ENCODE measurements at places on chromosomes 12 and 14. TPM values are rescaled to one million over a fixed set of nuclear protein-coding genes. Genes with fewer than 3 reads are reported as not detected.

SLC39A2 gene
- total RNA-seq: 0.04 TPM

DNA sequence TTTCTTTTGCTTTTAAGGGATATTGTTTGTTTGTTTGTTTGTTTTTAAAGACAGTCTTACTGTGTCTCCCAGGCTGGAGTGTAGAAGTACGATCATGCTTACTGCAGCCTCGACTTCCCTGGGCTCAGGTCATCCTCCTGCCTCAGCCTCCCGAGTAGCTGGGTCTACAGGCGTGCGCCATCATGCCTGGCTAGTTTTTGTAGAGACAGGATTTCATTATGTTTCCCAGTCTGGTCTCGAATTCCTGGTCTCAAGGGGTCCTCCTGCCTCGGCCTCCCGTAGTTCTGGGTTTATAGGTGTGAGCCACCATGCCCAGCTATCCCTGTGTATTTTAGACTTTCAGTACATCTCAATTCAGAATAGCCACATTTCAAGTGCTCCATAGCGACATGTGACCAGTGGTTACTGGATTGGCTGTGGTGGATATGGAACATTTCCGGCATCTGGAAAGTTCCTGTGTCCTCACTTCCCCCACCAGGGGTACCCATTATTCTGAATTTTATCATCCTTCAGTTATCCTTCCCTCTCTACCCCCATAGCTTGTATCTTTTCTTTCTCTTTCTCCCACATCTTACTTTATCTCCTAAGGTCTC lies 61.1 kb downstream of the HRK start:
- no peaks in the 10 kb centered on the region for H3K27me3 ChIP-seq
- peak; percentile 26 for DNase-seq
- peaks cover 11% of the 10 kb centered on the region for H3K4me1 ChIP-seq
- H3K27ac ChIP-seq: no peak overlapping the region
- no peak overlapping the region for H3K4me3 ChIP-seq

PLEKHG7 gene
- 0.18 TPM for total RNA-seq

DNA sequence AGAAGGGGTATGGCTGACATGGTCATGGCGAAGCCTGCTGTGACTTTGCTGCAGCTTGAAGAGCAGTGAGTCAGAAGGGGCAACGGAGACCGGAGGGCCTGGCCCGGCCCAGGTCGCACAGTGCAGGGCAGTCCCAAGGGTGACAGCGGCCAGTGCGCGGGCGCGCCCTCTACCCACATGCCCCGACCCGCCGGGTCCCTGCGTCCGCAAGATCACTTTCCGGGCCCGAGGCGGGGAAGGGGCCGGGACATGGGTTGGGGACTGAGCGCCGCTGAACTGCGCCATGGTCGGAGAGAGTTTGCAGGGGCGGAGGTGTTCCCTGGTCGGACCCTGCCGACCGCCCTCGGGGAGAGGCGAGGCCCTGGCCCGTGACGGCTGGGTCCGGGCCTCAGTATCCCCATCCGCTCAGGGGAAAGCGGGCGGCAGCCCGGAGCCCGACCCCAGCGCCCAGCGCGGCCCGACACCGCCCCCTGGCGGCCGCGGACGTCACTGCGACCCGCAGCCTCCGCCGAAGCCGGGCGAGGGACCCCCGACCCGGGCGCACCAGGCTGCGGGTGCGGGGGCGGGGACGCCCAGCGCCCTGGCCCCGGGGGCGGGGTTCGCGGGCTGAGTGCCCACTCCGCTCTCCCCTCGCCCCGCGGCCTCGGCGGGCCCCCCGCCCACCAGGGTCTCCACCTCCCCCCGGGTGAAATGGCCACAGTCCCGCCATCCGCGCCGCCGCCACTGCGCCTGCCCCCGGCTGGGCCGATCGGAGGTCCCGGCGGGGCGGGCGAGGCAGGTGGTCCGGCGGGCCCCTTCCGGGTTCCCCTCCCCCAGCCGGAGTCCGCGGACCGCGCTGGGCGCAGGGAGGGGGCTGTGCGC lies 7.2 kb upstream of the ANKRD9 start:
- peaks cover 5% of the 10 kb centered on the region for H3K4me1 ChIP-seq
- no peak overlapping the region for H3K27ac ChIP-seq
- peak overlapping the region; percentile 56 for H3K4me3 ChIP-seq

- H3K36me3 ChIP-seq: no peaks in the 10 kb centered on the region
- no peaks in the 10 kb centered on the region for H3K27me3 ChIP-seq
- DNase-seq: peak; percentile 25
- H3K4me1 ChIP-seq: no peaks in the 10 kb centered on the region
- H3K4me3 ChIP-seq: no peak overlapping the region
- H3K27ac ChIP-seq: no peak overlapping the region
Measured at GRCh38 chr12:9634177-9634803, 26.6 kb upstream of the KLRB1 start.

DNA sequence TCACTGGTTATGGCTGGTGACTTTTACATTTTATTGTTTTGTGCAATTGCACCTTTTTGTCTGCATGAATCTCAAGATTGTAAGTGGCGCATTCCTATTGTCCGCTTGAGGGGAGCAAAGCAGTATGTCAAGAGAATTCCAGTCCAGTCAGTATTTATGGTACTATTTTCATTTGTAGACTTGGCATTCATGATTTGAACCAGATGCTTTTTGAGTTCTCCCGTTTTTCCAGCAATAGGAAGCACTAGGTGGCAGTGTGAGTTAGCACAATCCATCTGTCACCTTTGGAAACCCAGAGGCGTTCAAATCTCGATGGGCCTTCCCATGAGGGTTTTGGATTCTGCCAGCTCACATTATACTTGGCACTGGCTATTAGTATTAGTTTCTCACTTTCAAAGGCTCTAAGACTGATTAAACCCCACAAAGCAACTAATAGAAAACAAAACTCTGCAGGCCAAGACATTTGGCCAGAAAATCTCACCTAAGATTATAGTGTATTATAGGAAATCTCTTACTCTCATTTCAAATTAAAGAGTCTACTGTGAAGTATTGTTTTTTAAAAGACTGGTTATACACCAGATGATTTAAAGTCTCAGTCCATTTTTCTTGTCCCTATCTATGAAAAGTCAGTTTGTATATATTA lies 2.2 kb downstream of the DACT1 start:
- H3K36me3 ChIP-seq: peaks cover 17% of the 10 kb centered on the region
- H3K27me3 ChIP-seq: no peaks in the 10 kb centered on the region
- peaks cover 13% of the 10 kb centered on the region for H3K4me1 ChIP-seq
- peak overlapping the region; percentile 93 for H3K27ac ChIP-seq
- peak; percentile 95 for DNase-seq

DGLUCY gene
- total RNA-seq: 29.2 TPM
